ENCODE measurements at places on chromosomes 13 and 19.

GRCh38 chr13:41542281-41542680 lies 84.9 kb downstream of the RGCC start:
- no peak for DNase-seq

GRCh38 chr19:2810141-2811091 lies 9.3 kb upstream of the ZNF554 start:
- no peak for DNase-seq

DNA sequence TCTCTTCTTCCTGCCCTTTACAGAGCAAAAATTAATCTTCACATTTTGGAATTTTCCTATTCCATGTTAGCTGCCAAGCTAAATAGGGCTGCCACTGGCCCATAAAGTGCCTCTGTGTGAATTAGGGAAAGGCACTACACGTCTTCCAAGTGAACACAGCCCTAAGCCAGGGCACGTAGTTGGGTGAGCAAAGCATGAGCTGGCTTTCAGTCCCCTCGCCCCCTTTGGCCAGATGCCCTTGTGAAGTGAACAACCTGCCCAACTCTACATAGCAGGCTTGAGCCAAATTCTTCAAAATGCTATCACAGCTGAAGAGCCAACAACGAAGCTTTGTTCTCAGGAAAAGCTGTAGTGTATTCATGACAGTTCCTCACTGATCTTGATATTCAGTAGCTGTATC lies 213.1 kb downstream of the OXGR1 start:
- DNase-seq = no peak

- DNase-seq = no peak
Measured at GRCh38 chr19:19817357-19817756, 4.2 kb downstream of the ZNF506 start.

DNA sequence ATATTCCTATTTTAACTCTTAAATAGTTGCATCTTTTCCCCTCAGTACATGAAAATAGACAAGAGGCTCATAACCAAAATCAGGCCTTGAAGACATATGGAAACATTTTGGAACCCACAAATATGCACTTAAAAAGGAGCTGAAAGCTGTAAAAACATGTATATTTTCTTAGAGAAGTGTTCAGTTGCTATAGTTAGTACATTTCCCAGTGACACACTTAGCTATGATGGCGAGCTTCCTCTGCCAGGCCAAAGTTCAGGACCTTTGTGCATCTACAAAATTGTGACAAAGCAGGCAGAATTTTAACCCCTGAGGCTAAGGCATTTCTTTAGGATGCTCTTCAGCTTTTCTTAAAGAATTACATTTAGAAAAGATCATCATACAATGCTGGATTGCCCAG lies 54.5 kb downstream of the RCBTB2 start:
- no peak for DNase-seq

GRCh38 chr19:54670576-54671357 lies 8.0 kb downstream of the LILRB4 start:
- no peak for DNase-seq

DNA sequence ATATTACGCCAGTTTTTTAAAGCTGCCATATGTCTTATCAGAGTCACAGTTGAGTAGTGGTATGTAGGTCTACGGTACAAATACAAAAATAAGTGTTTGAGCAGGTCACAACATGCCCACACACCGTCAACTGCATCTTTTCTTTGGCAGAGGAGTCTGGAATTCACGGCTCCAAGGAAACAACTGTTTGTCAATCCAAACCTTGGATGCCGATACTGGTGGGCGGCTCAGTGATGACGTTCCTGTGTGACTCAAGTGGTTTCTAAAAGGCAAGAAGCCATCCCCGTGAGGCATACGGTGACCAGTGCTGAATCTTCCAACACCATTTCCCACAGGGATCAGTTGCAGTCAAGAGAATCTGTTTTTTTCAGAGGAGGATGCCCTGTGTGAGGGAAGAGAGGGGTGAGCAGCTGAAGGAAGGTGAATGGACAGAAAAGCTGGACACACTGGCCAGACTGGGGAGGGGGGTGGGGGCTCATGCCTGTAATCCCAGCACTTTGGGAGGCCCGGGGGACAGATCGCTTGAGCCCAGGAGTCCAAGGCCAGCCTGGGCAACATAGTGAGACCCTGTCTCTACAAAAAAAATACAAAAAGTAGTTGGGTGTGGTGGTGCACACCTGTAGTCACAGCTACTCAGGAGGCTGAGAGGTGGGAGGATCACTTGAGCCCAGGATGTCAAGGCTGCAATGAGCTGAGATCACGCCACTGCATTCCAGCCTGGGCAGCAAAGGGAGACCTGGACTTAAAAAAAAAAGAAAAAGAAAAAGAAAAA lies 22.8 kb upstream of the CEBPG start:
- DNase-seq = no peak

GRCh38 chr19:40663695-40664692 lies 26.5 kb downstream of the NUMBL start:
- DNase-seq = no peak

- no peak for DNase-seq
Measured at GRCh38 chr13:29589967-29590366, 5.5 kb downstream of the SLC7A1 start.
